Activated CD4-positive, alpha-beta T cell treated with anti-CD3 and anti-CD28 coated beads for 4 hours (primary cell): ENCODE measurements at places on chromosomes 5 and 9.

- DNase-seq = no peak
Measured at GRCh38 chr5:40904994-40905306, 4.3 kb upstream of the C7 start.

- no peak for DNase-seq
Measured at GRCh38 chr9:109619310-109619709, 121.2 kb upstream of the PTPN3 start.

DNA sequence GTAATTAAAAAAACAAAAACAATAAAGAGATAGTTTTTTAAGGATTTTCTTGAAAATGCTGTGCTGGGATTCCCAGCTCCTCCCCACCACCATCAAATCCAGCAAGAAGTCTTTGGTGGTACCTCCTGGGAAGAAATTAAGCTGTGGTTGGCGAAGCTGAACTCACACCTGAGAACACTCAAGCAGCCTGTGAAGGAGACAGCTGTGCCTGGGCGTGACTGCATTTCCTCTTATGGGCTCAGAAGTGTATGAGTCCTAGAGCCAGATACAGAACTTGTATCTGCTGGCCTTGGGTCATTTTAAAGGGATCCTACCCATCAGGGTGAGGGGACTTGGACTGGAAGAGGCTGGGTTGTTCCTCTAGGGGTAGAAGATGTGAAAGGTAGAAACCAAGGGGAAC is 561.2 kb upstream of the SGCD start:
- DNase-seq = no peak

GRCh38 chr5:14996997-14997396 is 125.4 kb upstream of the ANKH start:
- no peak for DNase-seq

DNA sequence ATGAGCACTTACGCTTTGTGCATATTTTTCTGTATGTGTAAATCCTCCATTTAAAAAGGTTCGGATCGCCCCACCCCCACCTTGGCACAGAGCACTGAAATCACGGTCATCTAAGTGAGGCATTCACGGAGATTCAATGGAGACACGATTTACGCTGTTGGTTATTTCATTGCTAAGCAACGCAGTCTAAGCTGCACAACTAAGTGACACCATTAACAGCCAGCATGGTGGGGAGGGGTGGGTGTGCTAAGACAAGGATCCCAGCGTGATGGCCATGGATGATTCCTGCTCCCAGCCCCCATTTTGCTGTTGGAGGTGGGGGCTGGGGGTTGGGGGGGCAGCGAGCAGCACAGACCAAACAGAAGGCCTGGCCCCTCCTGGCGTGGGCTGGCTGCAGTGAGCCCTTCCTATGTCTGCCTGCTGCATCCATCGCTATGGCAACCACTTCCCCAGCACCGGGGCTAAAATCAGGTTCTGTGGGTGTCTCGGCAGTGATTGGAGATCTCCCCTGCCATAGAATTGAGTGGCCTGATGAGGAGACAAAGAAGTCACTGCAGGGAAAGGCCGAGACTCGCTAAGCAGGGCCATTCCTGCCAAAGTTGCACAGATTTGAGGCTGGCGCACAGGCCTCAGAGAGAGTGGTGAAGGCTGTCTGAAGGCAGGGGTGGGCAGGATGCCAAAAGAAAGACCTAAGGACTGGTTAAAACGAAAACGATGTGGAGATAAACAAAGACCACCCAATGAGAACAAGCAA is 14.3 kb upstream of the MARCHF6 start:
- DNase-seq = no peak

DNA sequence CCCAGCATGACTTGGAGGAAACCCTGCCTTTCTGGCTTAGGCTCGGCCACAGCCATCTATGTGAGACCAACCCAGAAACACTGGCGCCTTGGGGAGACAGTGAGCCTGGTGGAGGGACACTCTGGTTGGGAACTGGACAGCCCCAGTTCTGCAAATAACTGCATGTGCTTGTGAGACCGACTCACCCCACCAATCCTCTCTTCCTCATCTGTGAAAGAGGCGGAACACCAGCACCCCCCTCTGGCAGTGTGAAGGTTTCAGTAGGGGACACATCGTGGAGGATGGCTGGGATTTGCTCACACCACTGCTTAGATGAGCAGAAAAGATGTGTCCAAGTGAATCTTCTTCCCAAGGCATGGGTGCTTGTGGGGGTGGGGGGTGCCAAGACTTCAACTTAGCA is 43.4 kb upstream of the N4BP3 start:
- DNase-seq = no peak

GRCh38 chr5:103205991-103206700 is 52.4 kb upstream of the MACIR start:
- no peak for DNase-seq

DNA sequence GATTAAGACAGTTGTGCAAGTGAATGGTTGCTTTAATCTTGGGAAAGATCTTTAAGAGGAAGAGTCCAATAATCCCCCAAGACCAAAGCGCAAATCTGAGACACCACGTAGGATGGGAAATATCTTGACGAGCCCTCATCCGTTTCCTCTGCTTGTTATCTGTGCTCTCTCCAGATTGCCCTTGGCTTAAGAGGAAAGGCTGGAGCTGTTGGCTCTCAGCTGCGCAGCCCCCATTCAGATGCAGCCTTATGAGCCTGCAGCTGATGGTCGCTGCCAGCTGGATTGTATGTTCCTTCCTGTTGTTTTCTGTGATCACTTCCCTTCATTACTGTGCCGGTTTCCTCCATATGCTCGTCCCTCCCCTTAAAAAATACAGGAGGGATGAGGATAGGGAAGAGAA is 47.7 kb downstream of the PWWP2A start:
- no peak for DNase-seq

GRCh38 chr5:135473956-135474670 is 22.0 kb upstream of the TIFAB start:
- no peak for DNase-seq

DNA sequence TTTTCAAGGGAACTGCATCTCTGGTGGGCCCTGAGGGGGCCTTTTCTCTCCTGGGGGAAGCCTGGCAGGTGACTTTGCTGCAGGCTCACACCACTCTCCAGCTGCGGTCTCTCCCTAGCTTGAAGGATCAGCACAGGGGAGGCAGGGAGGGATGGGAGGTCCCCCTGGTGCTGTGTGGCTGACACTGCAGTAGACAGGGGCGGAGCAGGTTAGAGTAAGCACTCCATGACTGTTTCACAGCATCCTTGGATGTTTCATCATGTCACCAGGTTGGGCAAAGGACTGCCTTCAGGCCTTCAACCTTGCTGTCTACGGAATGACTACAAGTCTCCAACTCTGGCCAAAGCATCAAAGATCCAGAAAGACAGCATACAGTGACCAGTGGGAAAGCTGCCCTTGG is 470.7 kb downstream of the CDK5RAP2 start:
- DNase-seq = no peak

DNA sequence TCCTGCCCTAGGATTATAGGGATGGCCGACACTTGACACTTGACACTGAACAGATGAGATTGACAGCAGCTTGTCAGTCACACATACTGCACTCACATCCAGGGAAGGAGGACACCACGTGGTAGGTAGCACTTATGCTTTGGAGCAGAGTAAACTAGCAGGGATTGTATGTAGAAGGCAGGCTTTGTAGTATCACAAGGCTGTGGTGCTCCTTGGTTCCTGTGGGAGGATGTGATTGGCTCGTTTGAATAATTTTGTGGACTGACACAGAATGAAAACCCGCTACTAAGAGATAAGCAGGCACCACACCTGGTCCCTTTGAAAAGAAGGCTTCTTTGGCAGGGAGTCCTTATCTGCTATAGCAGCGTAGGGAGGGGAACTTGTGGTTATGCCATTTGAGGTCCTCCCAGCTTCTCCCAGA is 63.6 kb upstream of the IL12B start:
- DNase-seq = no peak

DNA sequence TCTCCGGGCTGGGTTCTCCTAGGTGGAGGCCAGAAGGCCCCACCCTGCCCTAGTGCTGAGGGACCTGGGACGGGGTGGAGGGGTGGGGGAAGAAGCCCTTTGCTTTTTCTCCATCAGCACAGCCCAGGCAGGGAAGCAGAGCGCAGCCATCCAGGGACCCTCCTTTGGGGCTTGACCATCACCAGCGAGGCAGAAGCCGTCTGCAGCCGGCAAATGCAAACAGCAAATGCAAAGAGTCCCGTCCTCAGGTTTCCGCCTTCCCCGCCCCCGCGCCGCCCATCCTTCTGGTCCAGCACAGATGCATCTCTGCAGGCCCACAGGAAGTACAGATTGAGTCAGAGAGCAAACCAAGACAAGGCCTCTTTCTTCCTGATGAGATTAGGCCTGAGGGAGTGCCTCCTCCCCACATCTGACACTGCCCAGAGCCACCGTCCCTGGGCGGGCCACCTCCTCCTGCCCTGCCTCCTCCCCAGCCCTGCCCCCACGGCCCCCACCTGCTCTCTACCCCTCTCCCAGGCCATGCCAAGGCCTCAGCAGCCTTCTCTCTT is 23.4 kb downstream of the CORO2A start:
- DNase-seq = peak; percentile 16

DNA sequence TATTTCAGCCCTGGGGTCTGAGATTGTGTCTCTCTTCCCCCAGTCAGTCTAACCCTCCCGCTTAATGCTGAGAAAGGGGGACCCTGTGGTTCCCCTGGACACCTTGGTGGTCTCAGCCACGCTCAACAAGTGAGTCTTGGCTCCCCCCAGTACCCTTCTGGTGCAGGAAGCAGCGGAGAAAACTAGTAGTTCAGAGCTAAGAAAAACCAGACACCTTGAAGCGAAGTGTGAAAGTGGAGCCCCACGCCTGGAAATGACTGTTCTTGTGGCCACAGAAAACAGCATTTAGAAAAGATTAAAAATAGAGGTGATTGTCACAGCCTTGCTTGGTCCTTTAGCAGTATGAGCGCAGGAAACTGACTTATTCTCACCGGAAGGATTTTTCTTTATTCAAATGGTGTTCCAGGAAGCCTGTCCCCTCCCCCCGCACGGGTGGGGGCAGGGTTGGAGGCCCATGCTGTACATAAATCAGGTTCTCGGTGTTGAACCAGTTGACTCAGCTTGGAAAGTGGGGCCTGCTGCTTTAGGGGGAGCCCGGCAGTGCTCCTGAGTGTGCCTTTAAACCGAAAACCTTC is 8.1 kb downstream of the ARPC5L start:
- peak; percentile 85 for DNase-seq

DNA sequence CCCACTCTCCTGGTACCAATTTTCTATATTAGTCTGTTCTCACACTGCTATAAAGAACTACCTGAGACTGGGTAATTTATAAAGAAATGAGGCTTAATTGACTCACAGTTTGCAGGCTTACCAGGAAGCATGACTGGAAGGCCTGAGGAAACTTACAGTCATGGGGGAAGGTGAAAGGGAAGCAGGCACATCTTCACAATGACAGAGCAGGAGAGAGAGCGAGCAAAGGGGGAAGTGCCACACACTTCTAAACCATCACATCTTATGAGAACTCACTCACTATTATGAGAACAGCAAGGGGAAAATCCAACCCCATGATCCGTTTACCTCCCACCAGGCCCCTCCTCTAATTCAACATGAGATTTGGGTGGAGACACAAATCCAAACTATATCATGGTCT is 72.2 kb downstream of the ATG10 start:
- no peak for DNase-seq

- no peak for DNase-seq
Measured at GRCh38 chr9:73200694-73201452, 49.2 kb downstream of the ANXA1 start.

DNA sequence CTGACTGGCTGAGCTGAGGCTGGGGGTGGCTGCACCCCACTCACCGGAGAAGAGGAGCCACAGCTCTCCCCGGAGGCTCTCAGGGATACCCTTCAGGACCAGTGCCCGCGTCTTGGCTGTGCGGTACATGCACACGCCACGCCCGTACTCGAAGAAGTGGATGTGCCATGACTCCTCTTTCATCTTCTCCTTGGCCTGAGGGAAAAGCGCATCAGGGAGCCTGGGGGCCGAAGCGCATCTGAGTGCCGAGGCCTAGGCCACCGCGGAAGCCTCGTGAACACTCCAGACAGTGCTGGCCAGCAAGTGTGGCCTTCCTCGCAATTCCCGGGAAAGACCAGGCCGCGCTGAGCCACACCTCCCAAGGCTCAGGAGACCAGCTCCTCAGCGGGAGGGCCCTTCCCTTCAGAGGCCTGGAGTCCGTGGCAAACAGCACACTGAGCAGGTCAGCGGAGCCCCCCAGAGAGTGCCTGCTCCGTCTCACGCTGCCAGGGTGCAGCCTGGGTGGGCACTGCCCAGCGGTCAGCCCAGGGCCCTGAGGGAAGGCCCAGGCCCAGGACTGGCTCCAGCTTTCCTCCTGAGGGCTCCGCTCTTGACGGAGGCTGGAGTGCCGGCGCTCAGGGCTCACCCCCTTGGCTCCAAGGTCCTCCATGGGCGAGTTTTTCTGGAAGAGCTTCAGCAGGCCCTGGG is 20.5 kb upstream of the MRNIP start:
- no peak for DNase-seq

GRCh38 chr5:159515909-159516415 is 185.7 kb upstream of the IL12B start:
- peak; percentile 65 for DNase-seq

DNA sequence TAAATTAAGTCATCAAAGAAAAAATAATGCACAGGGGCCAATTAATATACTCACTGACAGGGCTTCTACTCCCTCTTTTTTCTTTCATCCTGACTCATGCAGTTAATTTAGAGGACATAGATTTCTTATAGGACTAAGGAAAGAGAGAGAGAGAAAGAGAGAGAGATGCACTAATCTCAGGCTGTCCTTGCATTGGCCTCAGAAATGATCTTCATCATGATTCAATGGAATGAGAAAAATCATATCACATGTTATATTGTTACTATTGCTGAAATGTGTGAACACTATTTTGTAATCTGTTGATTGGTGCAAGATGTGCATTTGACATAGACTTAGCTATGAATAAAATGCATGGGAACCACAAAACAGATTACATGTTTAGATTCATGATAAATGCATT is 608.3 kb upstream of the NUDT12 start:
- DNase-seq = no peak

GRCh38 chr5:12141496-12141895 is 237.2 kb upstream of the CTNND2 start:
- DNase-seq = no peak

DNA sequence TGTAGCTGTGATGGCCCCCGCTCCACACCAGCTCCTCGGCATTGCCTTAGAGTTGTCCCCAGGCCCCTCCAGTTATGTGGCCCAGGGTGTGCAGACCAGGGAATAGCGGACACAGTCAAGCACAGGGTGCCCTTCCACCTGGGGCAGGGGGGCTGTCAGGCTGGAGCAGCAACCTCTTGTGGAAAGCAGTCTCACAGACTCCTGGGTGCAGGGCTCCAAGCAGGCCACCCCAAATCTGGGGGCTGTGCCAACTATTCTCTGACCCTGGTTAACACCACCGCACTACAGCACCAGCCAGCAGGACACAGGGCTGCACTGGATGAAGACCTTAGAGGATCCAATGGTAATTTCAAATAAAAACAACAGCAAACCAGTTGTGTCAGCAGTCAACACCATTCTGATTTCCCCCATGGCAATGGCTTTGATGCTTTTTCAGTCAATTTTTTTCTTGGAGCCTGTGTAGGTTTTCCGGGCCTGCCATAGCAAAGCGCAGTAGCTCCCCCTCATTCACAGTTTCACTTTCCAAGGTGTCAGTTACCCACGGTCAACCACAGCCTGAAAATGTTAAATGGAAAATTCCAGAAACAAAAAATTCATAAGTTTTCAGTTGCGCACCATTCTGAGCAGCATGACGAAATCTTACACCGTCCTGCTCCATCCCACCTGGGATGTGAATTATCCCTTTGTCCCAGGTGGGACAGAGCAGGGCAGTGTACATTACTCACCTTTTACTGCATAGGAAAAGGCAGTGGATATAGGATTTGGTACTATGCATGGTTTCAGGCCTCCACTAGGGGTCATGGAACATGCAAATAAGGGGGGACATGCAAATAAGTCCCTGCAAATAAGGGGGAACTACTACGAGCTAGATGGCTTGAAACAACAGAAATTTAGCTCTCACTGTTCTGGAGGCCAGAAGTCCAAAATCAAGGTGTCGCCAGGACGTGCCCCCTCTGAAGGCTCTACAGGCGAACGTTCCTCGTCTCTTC is 49.0 kb downstream of the C5orf15 start:
- no peak for DNase-seq
